ENCODE measurements at places on chromosomes 2 and 18.

- DNase-seq = no peak
Measured at GRCh38 chr2:231342061-231342711, 53.3 kb upstream of the B3GNT7 start.

- no peak for DNase-seq
Measured at GRCh38 chr2:219230059-219230540, 494 bp downstream of the ANKZF1 start.

- no peak for DNase-seq
Measured at GRCh38 chr2:30710461-30710860, 96.8 kb downstream of the CAPN13 start.

DNA sequence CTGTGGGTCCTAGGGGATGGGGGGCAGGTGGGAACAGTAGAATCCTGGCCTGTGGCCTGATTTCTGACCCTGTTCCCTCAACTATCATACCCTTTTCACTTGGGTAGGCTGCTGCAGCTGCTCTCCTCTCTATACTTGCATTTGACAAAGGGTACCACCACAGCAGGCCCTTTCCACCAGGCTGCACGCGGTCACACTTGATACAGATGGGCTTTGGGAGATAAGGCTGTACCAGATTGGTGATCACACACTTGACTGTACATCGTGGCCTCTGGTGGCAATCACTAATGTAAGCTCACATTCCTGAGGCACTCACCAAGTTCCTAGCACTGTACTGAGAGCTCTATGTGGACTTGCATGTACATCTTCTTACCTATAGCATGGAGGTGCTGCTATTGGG lies 1.6 kb upstream of the RALB start:
- no peak for DNase-seq

DNA sequence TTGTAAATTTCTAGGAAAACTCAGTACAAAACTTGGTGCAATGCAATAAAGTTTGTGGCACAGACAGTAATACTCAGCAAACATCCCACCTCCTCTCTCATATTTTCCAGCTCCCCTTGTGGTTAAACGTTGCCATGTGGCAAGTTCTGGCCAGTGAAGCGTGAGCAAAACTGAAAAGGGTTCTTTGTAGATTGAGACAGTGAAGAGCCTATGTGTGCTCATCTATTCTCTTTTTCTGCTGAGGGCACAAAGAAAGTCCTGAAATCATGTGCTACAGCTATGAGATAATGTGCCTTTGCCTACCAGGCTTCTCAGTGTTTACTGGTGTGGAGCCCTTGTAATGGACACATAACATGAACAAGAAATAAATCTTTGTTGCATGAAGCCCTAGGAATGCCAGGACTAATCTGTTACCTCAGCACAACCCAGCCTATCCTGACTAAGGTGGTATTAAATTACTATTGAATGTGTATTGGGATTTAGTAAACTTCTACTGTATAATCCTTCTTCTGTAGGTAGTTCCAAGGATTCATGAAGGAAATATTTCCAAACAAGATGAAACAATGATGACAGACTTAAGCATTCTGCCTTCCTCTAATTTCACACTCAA lies 13.0 kb upstream of the TYMS start:
- no peak for DNase-seq

DNA sequence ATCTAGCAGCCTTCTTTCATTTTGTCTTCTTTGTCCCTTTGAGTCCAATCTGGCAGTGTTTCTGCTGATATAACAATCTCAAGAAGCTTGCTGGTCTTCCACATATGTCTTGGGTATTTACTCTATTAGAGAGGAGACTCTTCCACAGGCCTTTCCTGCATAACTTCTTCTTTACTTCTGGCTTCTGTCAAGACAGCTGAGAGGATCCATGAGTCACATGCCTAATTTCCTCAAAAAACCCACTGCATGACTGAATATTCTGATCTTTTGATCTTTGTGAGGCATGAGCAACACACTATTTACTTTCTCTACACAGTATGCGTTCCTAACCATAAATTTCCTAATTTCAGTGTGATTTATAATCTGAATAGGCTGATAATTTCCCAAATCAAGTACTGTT lies 5.1 kb upstream of the DCC start:
- DNase-seq = no peak

- peak; percentile 12 for DNase-seq
Measured at GRCh38 chr2:35973737-35974132, 381.8 kb upstream of the CRIM1 start.

DNA sequence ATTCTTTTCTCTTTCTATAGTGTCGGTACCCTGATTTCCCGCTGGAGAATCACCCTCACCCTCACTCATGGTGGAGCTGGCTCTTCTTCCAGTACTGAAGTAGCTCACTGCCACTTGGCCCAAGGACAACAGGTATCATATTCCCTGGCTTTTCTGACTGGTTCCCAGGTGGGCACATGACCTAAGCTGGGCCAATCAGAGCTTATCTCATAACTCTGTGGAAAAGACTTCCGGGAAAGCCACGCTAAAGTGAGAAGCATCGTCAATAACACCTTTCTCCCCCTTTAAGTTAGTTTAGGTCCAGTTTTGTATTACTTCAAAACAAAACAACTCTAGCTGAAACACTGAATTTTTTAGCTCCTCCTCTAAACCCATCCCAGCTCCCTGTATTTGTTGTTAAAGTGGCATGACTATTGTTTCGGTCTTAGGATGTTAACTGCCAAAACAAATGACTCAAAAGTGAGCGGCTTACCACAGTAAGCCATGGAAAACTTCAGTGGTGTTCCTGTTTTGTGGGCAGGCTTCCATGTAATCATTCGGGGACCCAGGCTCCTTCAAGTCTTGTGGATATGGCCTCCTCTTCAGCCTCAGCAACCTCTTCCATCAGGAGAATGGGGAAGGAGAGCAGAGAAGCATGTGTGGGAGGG lies 137.4 kb upstream of the DLX2 start:
- no peak for DNase-seq

- DNase-seq = no peak
Measured at GRCh38 chr18:21191596-21192307, 50.3 kb upstream of the GREB1L start.

- no peak for DNase-seq
Measured at GRCh38 chr2:73987109-73987947, 2.6 kb downstream of the TET3 start.

- no peak for DNase-seq
Measured at GRCh38 chr2:186780701-186781316, 68.2 kb downstream of the ZSWIM2 start.

GRCh38 chr18:8721094-8721669 lies 15.8 kb downstream of the MTCL1 start:
- DNase-seq = no peak

Measured in epithelial cell of prostate (primary cell).